ENCODE measurements at places on chromosomes 4 and X. TPM values are rescaled to one million over a fixed set of nuclear protein-coding genes. Genes with fewer than 3 reads are reported as not detected.

Gene ADH7
- not detected for total RNA-seq

Gene NDUFA1
- total RNA-seq = 33.2 TPM

Gene COX7B2
- not detected for total RNA-seq

Gene IBSP
- total RNA-seq = not detected

Gene HSFX3
- not detected for total RNA-seq

Gene RHOXF2
- not detected for total RNA-seq

Gene INTU
- total RNA-seq = 17.0 TPM

Gene PLAC1
- total RNA-seq = 0.83 TPM

Gene P2RY4
- total RNA-seq = not detected

Gene GUCY1B1
- 4.3 TPM for total RNA-seq
